ENCODE measurements at places on chromosomes 1 and 21.

DNA sequence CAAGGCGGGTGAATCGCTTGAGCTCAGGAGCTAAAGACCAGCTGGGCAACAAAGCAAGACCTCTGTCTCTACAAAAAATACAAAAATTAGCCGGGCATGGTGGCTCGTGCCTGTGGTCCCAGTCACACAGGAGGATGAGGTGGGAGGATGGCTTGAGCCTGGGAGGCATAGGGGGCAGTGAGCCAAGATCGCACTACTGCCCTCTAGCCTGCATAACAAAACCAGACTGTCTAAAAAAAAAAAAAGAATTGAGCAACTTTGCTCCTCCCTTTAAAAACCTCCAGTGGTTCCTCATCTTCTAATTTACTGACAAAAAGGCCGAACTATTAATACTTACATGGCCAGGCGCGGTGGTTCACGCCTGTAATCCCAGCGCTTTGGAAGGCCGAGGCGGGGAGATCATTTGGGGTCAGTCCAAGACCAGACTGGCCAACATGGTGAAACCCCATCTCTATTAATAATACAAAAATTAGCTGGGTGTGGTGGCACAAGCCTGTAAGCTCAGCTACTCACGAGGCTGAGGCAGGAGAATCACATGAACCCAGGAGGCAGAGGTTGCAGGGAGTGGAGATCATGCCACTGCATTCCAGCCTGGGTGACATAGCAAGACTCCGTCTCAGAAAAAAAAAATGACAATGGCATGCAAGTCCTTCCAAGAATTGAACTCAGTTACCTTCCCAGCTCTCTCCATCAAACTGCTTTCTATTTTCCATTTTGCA lies 4.4 kb downstream of the ACBD3 start:
- DNase-seq, result peak; percentile 46

DNA sequence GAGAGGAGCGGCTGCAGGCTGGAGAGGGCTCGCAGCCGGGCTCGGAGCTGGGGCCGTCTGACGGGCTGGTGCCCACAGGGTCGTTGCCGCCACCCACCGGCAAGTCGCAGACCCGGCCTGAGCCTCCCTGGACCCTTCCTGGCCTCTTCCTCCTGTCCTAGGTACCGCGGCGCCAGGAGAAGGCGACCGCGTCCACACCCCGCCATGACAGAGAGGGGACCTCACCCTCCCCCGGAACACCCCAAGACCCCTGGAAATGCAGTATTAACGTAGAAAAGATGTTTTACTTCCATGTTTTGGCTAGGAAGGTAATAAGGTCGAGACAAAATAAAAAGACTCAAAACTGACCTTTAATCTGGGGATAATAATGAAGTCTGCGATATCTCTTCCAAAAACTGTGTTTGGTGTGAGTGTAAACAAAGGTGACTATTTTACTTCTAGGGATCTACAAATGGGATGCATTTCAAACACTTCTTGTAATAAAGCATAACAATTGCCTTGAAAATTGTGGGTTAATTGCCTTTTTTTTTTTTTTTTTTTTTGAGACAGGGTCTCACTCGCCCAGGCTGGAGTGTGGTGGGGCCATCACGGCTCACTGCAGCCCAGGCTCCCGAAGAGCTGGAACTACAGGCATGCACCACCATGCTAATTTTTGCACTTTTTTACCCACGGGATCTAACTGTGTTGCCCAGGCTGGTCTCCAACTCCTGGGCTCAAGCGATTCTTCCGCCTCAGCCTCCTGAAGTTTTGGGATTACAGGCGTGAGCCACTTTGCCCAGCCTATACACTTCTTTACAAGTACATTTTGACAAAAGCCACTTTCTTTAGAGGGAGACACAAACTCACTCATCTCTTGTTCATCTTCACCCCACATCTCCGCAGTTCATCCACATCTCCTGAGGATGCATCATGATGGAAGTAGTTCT lies 838 bp upstream of the RSRP1 start:
- DNase-seq, result no peak

GRCh38 chr1:241591317-241591716 lies 48.9 kb downstream of the CHML start:
- DNase-seq, result no peak

- DNase-seq, result no peak
Observed at GRCh38 chr1:232382671-232383070, 247.3 kb downstream of the SIPA1L2 start.

DNA sequence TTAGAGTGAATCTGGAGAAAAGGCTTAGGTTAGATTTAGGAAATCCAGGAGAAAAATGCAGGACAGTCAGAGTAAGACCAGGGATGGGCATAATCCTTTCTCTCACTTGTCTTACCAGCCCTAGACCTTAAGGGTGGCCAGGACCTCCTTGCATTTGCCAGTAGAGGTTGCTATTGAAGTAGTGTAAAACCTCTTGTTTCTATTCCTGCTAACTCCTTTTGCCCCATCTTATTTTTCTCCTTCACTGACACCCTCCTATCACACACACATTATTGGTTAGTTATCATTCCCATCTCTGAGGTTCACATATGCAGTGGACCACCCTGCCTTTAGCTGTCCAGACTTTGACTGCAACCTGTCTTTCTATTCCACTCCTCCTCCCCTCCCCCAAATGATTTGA lies 75.0 kb upstream of the MACF1 start:
- no peak for DNase-seq

DNA sequence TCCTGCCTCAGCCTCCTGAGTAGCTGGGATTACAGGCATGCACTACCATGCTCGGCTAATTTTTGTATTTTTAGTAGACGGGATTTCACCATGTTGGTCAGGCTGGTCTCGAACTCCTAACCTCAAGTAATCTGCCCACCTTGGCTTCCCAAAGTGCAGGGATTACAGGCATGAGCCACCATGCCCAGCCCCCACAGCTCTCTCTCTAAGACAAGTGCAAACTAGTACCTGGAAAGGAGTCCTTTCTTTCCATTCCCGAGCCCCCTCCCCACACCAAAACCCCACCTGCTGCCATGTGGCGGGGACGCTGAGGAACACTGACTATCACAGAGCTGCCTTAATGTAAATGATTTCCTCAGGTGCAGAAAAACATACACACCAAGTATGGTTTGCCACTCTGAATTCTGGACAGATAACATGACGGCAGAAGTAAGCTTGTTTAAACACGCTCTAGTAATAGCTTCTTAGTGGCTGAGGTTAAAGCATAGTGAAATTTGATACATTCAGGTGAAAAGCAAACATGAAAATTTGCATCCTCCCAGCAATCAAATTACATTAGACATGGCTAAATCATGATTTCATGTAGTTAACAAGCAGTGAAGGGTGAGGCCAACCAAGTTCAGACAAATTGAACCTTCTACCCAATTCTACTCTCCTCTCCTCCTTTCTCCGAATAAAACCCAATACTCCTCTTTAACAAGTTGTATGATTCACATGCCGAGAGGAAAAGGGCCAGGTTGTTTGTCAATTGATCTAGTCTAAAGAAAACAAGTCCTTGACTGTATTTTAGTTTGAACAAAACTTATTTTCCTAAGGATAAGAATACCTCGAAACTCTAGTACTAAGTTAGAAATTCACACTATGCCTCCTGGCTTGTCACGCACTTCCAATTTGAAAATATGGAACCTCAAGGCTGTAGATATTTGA lies 19.8 kb downstream of the ERRFI1 start:
- no peak for DNase-seq

GRCh38 chr1:115313182-115313581 lies 24.9 kb downstream of the NGF start:
- DNase-seq, result no peak

- DNase-seq, result no peak
Observed at GRCh38 chr1:244381878-244382565, 69.7 kb downstream of the ADSS2 start.

DNA sequence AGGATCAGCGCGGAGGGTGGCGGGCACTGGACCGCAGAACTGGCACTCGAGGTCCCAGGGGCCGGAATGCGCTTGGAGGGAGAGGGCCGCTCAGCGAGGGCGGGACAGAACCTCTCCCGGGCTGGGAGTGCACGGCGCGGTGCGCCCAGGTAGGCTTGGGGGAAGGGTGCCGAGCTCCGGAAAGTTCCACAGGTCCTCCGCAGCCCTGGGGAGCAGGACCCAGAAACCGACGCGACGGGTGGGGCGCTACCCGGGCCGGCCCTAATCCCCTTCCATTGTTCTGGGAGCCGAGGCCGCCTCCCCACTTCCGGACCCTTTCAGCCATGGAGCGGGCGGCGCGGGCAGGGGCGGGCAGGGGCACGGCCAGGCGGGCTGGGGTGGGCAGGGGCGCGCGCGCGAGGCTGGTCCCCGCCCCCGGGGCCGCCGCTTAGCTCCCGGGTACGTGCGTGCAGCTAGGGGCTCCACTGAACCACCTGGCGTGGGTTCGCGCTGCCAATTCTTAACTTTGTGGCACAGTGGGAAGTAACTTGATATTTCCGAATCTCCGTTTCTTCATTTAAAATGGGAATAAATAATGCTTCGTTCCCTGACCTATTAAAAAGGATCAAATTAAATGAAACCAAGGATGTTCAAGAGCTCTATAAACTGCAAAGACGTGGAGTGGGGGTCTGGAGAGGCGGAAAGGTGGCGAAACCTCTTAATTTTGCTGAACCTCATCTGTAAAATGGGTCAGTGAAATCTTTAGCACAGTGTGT lies 20.7 kb downstream of the LGR6 start:
- no peak for DNase-seq

DNA sequence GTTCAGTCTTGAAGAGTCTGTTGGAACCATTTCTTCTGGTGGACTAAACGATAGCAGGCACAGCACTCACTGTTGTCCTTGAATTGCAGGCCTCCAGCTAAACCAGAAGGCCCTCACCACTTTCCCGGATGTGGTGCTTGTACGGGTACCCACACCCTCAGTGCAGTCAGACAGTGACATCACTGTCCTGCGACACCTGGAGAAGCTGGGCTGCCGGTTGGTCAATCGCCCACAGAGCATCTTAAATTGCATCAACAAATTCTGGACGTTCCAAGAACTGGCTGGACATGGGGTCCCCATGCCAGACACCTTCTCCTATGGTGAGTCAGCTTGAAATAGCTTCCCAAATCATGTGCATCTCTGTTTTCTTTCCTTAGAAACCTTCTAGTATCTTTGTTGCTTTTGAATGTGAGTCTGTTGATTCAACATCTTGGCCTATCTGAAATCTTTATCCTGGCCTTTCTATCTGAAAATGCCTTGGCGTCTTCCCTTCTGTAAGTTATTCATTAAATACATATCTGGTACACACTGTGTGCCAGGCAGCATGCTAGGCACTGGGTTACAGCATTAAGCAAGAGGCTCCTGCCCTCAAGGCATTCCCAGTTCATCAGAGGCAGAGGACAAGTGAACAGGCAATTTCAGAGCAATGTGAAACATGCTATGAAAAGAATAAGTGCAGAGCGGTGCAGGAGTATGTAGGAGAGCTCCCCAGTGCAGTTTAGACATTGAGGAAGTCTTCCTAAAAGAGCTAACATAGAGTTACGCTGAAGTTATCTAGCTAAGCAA lies 18.9 kb downstream of the RIMKLA start:
- no peak for DNase-seq

- DNase-seq, result no peak
Observed at GRCh38 chr21:26788790-26789189, 56.4 kb downstream of the ADAMTS1 start.

DNA sequence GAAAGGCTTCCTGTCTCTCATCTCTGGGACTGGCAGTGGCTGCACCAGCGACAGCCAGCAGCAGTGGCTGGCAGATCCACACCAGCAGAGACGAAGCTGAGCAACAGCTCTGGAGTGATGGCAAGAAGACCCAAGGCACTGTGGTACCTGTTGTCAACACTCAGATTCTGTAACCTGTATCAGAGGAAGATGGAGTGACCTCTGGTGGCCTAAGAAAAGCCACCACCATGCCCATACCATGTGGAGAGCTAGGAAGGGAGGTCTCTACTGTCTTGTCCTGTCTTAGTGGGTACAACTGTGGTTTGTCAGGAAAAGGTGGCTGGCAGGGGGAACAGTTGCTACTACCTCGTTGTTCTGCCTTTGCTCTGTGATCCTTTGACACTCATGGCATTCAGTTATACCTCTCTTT lies 22.5 kb upstream of the RHBDL2 start:
- no peak for DNase-seq

GRCh38 chr1:225866061-225866837 lies 15.9 kb downstream of the TMEM63A start:
- DNase-seq, result peak; percentile 42

DNA sequence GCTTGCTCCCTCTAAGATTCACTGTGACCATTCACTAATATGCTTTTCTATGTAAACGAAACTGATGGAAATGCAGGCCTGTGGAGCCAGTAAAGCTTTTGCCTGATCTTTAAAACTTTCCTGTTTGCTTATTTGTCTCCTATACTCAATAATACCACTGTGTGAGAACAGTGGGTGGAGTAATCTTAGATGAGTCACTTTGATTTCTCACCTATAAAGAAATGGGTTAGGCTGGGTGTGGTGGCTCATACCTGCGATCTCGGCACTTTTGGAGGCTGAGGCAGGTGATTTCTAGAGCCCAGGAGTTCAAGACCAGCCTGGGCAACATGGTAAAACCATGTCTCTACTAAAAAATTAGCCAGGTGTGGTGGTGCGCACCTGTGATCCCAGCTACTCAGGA lies 70.8 kb downstream of the RWDD3 start:
- no peak for DNase-seq

- no peak for DNase-seq
Observed at GRCh38 chr1:152880316-152880715, 2.2 kb downstream of the SMCP start.

DNA sequence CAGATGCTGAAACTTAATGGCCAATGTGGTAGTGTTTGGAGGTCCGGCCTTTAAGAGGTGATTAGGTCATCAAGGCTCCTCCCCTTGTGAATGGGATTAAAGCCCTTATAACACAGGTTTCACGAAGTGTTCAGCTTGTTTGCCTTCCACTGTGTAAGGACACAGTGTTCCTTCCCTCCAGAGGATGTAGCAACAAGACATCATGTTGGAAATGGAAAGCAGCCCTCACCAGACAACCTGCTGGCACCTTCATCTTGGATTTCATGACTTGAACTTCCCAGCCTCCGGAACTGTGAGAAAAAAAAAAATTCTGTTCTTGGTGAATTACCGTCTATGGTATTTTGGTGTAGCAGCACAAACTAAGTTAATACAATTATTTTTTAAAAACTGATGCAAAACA lies 613.8 kb downstream of the KIF26B start:
- DNase-seq, result no peak

- peak; percentile 80 for DNase-seq
Observed at GRCh38 chr21:33265664-33266049, 510 bp upstream of the IL10RB start.

GRCh38 chr21:45126204-45126626 lies 51.8 kb downstream of the ADARB1 start:
- DNase-seq, result no peak

GRCh38 chr1:185159966-185160365 lies 3.0 kb downstream of the SWT1 start:
- DNase-seq, result no peak

- DNase-seq, result no peak
Observed at GRCh38 chr1:226816576-226816975, 53.8 kb upstream of the PSEN2 start.

GRCh38 chr1:203145321-203146041 lies 18.0 kb downstream of the ADORA1 start:
- DNase-seq, result no peak

GRCh38 chr1:115429241-115429640 lies 91.2 kb upstream of the NGF start:
- DNase-seq, result no peak
